ENCODE measurements at places on chromosomes 16 and 17.

- DNase-seq: no peak
These were observed 89.7 kb upstream of the RCVRN start for GRCh38 chr17:9994761-9995160.

DNA sequence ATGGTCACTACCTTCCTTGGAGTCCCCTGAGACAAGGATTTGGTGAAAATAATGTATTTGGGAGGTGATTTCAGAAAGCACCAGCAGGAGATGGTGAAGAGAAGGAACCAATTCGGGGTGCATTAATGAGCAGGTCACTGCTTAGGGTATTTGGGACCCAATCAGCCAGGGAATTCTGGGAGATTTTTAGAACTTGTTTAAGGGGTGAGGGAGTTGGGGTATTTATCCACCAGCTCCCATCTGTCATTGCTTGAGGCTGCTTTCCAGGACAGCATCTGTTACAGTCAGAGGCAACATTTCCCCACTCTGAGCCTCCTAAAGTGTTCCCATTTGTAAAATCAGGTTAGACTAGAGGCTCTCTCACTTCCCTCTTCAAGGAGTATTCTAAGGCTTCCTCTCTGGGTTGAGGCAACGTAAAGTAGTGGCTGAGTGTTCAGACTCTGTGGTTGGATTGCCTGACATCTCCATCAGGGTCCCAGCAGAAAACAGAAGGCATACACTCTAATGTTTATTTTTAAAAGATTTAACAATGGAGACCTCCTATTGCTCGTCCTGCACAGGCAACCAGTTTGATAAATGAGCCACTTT lies 60.9 kb downstream of the CLEC19A start:
- no peak for DNase-seq

DNA sequence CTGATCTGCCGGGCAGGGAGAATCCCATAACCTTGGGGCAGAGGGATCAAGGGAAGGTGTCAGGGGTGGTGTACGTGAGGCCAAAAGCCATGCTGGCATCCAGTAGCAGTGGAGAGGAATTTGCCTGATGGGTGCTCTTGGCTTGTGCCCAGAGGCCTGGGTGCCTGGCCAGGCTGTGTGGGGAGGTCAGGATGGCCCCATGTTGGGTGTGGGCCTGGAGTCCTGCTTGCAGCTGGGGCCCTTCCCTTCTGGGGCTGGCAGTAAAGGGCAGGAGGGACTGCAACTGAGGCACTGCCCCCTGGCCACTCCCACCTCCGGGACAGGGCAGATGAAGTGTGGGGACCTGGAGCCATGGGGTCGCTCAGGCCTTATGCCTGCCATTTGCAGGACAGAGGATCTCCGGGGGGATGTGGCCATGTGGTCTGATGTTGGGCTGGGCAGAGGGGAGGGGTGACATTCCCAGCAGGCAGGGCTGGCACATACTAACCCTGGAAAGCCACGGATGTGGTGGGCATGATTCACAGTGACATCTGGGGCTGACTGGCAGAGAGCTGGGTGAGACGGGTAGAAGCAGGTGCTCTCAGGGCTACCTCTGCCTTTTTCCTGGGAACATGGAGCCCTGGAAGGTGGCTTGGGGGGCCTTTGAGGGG lies 3.5 kb downstream of the FMNL1 start:
- DNase-seq: no peak

DNA sequence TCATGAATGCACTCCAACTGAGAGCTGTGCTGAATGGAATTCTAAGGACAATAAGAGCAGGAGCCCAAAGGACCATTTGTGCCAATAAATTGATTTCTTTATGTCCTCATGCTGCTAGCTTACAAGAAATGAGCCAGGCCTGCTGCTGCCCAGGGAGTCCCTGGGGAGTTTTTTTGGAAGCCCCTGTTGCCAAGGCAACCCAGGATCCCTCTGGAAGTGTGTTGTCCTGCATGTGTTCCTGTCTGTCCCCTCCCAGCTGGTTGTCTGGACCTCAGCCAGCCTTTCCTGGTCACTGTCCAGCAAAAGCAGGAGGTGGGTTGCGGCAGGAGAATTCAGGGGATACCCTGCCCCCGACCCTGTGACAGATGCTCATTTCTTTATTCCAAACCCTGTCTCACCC lies 51.0 kb upstream of the GPRC5B start:
- no peak for DNase-seq

Data from stimulated activated CD8-positive, alpha-beta memory T cell treated with anti-CD3 and anti-CD28 coated beads, Interleukin-2, amount 100 ng/mL, for 48 hours (primary cell).